ENCODE measurements at places on chromosomes 1 and 21.

- DNase-seq = peak; percentile 53
Observed at GRCh38 chr1:118223426-118223825, 38.4 kb upstream of the SPAG17 start.

- no peak for DNase-seq
Observed at GRCh38 chr1:174531751-174532150, 84.0 kb downstream of the GPR52 start.

- DNase-seq = no peak
Observed at GRCh38 chr21:15414057-15414456, 315.7 kb upstream of the USP25 start.

GRCh38 chr21:42395905-42396651 lies at the start of gene TMPRSS3:
Gene TMPRSS3, minus strand, starts transcription at chr21:42396052. Its CDS starts 635 bp downstream, at chr21:42395417.
- no peak for DNase-seq

DNA sequence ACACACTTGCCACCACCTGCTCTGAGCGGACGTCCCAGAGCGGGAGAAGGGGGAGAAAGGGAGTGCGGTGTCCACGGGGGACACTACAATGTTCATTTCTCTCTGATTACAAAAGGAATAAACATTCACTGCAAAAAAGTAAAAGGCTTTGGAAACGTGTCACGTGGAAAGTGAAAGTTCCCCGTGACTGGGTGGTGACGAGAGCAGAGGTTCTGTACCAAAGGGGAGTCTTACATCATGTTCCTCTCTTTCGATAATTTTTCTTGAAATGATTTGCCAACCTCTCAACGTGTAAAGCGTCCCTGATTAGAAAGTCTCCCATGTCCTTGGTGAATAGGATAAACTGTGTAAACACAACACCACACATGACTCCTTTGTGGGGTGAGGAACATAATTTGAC lies 22.0 kb upstream of the PRDM15 start:
- no peak for DNase-seq

GRCh38 chr1:222037720-222038119 lies 295.8 kb upstream of the DUSP10 start:
- no peak for DNase-seq

DNA sequence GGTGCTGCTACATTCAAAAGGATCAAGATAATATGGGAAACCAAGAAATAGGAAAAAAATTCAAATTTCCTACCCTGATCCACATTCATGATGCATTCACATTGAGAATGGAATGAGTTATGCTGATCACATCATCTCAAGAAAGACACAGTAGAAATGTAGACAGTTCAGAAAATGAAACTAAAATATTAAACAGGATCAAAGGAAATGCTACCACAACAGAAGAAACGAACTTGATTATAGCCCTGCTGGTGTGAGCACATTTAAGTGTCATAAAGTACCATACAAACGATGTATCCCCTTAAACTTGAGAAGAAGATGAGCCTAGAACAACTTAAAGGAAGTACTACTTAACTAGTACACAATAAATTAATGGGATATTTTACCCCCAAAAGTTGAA lies 21.3 kb downstream of the SYDE2 start:
- DNase-seq = no peak

- no peak for DNase-seq
Observed at GRCh38 chr1:183480971-183481441, 8.7 kb downstream of the SMG7 start.

- DNase-seq = no peak
Observed at GRCh38 chr1:94803517-94804441, 16.4 kb upstream of the SLC44A3 start.

DNA sequence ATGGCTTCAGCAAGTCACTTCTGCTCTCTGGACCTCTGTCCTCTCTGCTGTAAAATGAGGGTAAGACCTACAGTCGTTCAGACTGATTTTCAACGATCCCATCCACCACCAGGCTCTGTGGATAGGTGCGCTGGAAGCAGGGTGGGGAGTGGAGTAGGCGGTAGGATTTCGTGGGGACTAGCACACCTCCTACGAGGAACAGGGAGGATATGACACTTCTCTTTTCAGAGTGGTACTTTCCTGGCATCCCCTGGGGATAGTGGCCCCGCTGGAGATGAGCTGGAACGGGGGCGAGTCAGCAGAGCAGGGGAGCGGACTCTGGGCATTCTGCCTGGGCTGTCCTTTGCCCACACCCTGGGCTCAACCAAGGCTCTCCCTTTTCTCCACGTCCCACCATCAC lies 17.7 kb downstream of the ETNK2 start:
- DNase-seq = no peak

GRCh38 chr1:158020259-158020885 lies 26.9 kb downstream of the KIRREL1 start:
- DNase-seq = no peak

GRCh38 chr1:56396581-56396980 lies 182.8 kb downstream of the PLPP3 start:
- DNase-seq = no peak

- DNase-seq = no peak
Observed at GRCh38 chr1:115255154-115255553, 82.9 kb downstream of the NGF start.

DNA sequence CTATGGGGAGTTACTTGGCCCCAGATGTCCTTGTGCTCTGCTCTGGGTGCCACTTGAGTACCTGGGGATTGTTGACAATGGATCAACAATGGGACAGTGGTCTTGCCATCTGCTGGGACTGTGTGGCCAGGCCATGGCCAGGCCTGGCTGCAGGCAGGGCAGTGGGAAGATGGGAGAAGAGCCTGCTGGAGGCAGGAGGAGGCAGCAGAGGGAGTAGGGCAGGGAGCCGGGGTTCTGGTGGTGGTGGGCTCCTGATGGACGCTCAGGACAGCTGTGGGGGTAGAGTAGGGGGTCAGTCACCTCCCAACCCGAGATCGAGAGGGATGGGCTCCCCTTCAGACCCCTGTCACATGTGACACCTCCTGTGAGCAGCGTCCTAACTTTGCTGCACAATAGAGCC lies 81.0 kb downstream of the ARHGEF10L start:
- no peak for DNase-seq

DNA sequence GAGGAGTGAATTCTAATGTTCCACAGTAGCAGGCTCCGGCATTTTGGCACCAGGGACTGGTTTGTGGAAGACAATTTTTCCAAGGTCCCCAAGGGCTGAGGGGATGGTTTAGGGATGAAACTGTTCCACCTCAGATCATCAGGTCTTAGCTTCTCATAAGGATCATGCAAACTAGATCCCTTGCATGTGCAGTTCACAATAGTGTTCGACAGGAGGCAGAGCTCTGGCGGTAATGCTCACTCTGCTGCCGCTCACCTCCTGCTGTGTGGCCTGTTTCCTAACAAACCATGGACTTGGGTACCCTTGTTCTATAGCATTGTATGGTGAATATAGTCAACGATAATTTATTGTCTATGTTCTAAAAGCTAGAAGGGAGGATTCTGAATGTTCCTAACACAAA lies 16.6 kb downstream of the CRNN start:
- DNase-seq = no peak

DNA sequence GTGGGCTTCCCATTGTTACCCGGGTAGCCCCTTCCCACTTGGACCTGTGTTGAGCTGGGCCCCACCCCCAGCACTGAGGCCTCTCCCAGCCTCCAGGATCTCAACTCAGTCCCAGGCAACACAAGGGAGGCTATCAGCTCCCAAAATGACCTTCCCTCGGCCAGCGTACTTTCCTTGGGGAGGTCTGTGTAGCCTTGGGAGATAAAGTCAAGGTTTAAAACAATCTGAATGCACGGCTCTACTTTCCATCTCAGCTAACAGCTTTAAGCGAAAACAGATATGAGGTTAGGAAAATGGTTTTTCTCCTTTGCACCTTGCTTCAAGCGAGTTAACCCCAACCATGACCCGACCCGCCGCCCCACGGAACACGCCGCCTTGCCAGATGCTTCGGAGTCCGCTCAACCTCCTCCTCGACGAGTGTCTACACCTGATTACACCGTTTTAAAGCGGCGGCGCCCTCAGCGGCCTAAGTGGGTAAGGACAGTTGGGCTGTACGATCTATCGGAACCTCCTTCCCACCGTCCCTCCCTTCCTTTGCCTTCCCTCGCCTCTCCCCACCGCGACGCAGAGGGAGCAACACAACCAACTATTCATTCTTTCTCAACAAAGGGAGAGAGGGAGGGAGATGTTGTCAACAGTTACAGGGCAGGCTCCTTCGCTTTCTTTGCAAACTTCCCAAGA lies 1.1 kb downstream of the BCAR3 start:
- DNase-seq = peak; percentile 86

GRCh38 chr1:86906419-86906818 lies 7.5 kb downstream of the SELENOF start:
- DNase-seq = no peak

GRCh38 chr1:66606362-66607065 lies 72.6 kb downstream of the SGIP1 start:
- DNase-seq = no peak

DNA sequence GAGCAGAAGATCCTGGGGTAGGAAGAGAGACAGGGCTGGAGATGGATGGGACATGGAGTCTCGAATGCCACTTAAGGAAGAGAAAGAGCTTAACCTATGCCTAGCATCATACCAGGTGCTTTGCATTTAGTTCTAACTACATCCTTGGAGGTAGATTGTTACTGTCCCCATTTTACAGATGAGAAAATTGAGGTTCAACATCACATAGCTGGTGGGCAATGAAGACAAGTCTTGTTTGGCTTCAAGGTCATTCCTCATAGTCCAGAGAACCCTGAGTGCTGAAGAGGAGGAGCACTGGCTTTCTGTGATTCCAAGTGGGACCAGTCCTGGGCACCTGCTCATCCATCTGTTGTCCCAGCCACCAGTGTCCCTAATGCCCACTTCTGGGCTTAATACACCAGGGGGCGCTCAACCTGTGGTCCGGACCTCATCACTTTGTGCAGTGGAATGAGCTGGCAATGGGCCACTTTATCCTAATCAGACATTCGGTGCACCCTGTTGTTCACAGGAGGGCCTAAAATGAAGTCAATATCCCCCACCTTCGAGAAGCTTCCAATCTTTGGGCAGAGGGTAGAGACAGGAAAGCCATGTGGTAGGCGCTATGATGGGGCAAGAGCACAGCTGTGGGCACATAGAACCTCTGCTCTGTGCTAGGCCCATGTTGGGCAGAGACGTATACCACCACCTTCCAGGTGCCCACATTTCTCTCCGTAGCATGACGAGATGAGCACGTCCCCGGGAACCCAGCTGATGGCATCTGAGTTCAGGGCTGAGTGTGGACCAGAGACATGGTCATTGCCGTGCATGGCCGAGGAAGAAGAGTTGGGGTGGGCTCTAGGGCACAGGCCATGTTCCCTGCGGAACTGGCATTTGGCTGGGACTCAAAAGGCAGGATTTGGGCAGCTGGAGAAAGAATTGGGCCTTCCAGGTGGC lies 9.2 kb downstream of the RPS6KA1 start:
- peak; percentile 60 for DNase-seq

GRCh38 chr1:58515794-58516401 lies 30.6 kb downstream of the OMA1 start:
- no peak for DNase-seq

DNA sequence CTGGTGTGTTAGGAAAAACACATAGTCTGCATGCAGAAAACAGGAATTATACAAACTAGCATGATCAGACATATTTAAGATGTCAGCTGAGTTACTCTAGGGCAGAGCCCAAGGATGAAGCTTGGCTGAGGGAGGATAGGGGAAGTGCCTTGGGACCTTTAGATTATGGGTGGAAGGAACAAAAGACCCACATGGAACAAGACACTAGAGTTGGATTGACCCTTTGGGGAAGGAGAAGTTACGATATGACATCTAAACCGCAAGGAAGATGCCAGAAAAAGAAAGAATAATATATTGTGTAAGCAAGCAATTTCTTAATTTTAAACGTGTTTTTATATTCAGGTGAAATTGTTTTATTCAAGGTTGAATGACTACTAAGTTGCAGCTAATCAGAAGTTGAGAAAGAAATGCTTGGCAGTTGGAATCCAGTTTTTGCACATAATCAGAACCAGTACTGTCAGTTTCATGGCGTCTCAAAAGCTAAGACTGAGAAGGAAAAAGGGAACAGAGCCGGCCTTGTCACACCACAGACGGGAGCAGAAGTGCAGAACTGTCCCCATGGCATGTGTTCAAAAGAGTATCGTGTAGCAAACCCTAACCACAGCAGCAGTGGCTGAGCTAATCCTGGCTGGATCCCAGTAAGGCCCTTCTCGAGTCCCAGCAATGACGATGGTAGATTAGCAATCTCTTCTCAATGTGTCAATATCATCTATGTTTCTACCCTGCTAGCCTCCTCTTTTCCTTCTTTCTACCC lies 31.2 kb upstream of the IFNAR2 start:
- DNase-seq = no peak

GRCh38 chr1:21663248-21663950 lies 5.8 kb downstream of the RAP1GAP start:
- peak; percentile 47 for DNase-seq

GRCh38 chr1:41720861-41721410 lies 197.8 kb downstream of the HIVEP3 start:
- DNase-seq = no peak

DNA sequence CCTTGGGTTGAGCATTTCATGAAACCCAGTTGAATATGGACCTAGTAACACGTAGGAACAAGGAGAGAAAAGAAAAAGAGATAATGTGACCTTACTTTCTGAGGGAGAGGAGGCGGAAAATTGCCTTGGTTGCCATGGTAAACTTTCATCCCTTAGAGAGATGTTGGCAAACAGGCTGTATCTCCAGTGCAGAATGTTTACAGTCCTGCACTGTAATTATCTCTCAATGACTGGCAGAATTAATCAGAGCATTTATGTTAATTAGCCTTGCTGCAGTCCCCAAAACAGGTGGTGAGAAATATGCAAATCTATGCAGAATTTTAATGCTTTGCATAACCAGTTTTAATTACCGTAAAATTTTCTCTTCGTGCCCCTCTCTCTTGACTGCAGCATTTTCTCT lies 147.3 kb downstream of the CD247 start:
- DNase-seq = no peak
